ENCODE measurements at places on chromosomes 7 and 10.

DNA sequence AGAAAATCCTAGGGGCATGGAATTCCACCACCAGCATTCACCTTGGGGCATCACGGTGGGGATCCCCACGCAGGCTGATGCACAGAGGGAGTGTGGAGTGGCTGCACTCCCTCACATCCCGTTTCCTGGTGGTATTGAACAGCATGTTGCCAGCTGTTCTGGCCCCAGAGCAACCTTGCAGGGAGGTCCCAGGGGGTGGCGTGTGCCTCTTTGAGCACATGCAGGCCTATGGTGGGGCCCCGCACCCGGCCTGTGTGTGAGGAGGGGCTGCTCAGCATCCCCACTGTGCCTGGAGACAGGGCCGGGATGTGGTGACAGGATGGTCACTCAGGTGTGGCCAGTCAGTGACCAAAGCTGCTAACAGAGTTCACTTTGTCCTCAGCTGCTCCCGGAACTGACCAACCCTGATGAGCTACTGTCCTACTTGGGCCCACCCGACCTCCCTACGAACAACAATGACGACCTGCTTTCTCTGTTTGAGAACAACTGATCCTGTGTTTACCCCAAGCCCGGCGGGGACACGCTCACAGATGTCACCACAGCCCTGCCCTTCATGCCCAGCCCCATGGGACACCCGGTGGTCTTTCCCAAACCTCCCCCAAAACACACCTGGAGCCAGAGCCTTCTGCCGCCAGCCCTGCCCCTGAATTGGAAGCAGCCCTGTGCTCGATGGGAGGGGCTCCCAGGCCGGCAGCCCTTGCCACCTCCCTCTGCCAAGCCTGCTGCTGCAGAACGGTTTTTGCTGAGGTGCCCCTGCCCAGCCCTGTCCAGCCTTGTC is 18.7 kb downstream of the ZMIZ2 start:
- no peak for DNase-seq

DNA sequence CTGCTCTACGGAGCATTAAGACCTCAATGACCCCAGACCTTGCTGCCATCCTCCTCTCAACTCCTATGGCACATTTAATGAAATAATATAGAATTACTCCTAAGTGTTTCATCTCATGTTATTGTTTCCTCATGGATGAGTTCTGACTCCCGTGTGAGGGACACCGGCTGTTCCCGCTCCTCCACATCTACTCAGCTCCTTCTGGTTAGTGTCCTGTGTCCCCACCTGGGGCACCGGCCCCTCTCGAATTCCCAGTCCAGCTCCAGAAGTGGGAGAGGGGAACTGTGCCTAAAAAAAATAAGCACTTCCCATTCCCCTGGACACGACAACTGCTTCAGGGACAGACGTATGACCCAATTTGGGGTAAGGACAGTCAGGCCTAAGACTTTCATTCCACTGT is 58.3 kb downstream of the PIP4K2A start:
- DNase-seq: no peak

DNA sequence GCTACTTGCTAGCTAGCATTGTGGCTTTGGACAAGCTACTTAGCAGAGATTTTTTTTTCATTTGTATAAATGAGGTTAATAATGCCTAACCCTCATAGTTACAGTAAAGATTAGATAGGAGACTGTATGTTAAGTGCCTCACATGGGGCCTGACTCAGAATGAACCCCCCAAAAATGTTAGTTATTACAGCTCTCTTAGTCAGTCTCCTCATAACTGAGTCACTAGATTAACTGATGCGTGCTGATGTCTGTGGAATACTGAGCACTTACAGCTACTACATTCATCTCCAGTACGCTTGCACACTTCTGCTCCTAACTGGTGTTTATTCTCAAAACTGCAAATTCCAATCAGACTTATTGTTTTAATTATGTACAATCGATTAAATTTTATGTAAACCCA is 315.3 kb downstream of the SNX13 start:
- no peak for DNase-seq

GRCh38 chr7:34361663-34362250 is 296.3 kb upstream of the NPSR1 start:
- no peak for DNase-seq

GRCh38 chr10:91741356-91741755 is 56.9 kb upstream of the TNKS2 start:
- no peak for DNase-seq

DNA sequence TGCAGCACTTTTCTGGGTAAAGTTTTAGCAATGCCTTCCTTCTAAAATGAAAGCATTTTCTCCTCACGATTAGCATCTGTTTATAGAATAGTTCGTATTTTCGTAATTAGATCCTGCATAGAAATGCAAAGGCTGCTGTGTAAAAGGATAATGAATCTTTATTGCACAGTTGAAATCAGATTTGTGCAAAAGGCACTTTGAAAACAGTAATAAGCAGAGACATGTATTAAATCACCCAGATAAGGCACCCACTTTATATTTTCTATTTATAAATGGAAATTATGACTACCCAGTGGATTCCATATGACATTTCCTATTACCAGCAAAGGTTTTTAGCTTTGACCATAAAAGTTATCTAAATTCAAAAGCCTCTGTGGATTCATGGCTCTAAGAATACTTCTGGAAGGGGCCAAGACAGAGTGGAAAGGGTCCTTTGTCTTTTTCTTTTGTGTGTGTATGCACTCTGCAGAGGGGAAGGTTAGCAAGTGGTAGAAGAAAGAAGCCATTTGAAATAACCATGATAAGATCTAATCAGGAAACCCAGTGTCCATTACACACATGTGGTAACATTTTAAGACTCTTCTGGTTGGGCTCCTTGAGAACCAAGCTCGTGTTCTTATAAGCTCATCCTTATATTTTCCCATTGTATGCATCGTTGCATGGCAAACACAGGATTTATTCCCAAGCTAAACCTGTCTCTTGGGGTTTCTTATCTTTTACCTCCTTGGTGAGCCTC is 612.1 kb downstream of the AUTS2 start:
- no peak for DNase-seq

DNA sequence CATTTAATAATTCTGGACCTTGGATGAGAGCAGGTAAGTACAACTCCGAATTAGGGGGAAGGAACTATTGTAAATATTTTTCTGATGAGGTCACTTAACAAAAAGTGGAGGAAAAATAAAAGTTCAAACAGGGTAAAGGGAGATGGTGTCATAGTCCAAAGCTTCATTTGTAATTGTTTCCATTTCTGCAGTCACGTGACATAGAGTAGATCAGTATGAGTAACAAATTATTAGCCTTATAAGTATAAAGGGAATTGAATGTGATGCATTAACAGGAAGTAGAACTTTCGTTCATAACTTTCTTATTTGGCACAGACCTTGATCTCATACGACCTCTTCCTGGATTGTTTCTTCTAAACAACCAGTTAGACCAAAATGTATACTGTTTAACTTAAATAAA is 347.2 kb upstream of the TPK1 start:
- DNase-seq: no peak

DNA sequence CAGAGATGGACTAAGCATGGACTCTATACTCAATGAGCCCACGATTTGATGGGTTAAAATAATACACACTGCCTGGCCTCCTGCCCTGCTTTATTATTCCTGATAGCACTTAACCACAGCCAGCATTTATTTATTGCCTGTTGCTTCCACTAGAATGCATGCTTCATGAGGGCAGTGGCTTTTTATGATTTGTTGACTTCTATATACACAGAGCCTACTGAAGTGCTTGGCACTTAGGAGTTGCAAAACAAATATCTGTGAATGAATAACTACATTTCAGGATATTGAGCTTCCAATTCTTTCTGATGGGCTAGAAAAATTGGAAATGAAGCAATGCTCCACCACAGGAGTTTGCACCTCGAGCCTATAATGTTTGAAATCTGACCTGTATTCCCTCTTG is 513.6 kb upstream of the ZMIZ1 start:
- no peak for DNase-seq

- no peak for DNase-seq
Measured at GRCh38 chr10:33155720-33156638, 178.5 kb downstream of the NRP1 start.

GRCh38 chr7:128161466-128162125 is 79.5 kb upstream of the LEP start:
- no peak for DNase-seq

DNA sequence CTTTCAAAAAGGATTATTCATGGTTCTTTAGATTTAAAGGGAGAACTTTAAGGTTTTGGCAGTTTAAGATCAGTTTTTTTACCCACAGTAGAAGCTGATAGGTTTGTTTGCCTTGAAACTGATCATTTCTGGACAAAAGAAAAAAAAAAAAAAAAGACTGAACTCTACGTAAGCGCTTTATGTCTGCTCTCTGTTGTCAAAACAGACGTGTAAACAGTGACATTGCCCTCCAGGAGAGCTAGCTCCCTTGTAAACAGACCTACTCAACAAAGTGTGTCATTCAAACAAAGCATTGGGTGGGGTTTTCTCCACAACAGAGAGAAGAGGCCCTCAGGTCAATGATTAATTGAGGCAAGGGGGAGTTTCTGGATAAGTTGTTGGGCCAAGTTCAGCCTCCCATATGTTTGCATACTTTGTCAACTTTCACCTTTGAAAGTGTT is 568.1 kb upstream of the LRRN3 start:
- DNase-seq: no peak

DNA sequence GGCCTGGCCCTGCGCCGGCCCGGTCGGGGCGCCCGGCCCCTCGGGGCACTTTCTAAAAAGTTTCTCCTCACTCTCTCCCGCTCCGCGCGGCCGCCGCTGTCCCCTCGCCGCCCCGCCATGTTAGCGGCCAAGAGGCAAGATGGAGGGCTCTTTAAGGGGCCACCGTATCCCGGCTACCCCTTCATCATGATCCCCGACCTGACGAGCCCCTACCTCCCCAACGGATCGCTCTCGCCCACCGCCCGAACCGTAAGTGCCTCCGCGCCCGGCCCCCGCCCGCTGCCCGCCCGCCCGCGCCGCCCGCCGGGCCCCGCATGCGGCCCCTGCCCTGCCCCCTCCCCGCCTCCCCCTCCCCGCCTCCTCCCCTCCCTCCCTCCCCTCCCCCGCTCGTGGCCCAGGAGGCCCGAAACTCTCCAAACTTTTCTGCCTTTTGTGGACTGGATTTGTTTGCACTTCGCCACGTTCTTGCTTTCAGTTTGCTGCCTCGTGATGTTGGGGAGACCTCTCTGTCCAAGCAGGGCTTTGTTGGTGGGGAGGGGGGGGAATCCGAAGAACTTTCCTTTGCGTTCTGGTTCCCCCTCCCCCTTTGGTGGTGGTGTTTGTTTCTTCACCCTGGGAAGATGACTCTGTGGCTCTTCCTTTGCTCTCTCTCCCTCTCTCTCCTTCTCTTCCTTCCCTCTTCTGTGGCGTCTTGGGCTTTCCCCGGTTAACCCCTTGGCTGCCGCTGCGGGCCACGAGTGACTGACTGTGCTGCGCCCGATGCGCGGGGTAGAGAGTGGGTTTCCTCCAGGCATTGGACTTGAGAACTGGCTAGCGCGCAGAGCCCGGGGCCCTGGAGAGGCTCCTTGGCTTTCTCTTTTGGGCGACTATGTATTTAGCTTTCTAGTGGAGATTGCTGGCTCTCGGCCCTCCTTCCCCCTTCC is 1.6 kb downstream of the TCF7L2 start:
- DNase-seq: peak; percentile 30

DNA sequence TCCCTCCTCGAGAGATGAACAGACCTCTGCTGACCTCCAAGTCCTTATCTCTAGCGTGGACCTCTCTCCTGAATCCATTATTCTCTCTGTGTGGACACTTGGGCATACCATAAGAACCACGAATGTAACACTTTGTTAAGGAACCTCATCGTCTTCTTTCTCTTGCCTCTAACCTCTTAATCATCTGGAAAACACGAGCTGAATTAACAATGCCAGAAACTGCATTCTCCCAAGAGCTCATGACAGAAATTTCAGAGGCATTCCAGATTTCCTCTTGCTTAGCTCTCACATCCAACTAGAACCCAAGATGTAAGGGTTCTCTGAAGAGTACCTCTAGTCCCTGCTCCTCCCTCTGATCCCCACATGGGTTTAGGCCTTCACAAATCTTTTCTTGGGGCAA is 101.5 kb downstream of the TRIL start:
- DNase-seq: no peak

- no peak for DNase-seq
Measured at GRCh38 chr7:50504646-50505546, 54.7 kb upstream of the FIGNL1 start.

GRCh38 chr7:134527979-134528371 is 608 bp downstream of the AKR1B10 start:
- DNase-seq: no peak

DNA sequence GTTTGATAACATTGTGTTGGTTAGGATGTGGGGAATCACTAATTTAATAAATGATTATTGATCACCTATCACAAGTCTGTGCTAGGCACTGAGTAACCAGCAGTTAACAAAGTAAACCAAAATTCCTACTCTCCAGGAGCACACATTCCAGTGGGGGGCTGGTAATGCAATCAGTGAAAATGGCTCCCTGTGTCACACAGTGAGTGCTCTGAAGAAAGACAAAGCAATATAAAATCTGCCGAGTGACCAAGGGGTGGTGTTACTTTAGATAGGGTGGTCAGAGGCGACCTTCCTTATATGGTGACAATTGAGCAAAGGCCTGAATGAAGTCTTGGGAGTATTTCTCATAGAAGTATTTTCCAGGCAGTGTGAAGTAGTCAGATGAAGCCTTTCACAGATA is 13.6 kb upstream of the SMC3 start:
- no peak for DNase-seq

- no peak for DNase-seq
Measured at GRCh38 chr7:157412021-157412443, 75.2 kb downstream of the DNAJB6 start.

DNA sequence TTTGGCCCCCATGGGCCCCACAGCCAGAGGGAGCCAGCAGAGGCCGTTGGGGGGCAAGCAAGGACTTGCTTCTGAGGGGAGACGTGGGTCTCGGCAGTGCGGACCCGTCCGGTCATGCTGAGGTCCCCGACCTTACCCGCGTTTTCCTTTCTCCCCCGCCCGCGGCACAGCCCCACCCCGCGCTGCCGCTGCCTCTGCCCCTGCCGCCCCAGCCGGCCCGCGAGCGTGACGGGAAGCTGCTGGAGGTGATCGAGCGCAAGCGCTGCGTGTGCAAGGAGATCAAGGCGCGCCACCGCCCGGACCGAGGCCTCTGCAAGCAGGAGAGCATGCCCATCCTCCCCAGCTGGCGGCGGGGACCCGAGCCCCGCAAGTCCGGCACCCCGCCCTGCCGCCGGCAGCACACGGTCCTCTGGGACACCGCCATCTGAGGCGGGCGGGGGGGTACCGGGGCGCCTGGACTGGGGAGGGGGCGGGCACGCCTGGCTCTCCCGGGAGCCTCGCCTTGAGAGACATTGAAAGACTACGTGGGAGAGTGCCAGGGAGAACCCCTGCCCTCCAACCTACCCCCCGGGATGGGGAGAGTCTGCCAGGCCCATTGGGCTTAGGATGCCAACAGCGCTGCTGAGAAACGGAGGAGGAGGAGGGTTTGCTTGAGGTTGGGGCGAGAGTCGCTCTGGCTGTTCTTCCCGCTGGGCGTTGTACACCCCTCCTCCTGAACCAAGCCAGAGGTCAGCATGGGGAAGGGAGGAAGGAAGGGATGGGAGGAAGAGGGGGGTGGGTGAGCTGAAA is 9.9 kb downstream of the NYAP1 start:
- peak; percentile 48 for DNase-seq

DNA sequence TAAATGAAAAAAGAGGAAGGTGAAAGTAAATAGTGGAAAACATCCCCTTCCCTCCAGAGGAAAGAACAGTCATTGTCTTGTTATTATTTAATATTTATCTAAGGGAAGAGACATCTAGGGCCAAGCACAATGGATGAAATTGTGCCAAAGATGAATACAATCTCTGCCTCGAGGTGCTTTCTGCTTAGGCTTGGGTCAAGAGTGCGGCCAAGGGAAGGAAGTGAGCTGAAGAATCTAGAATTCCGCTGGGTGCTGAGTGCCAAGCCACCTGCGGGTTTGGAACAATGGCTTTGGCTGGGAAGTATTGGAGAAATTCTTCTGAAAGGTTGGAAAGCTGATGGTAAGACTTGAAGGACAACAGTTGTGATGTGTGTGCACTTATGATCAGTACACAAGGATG is 531.3 kb upstream of the FZD8 start:
- no peak for DNase-seq

Measured in T-helper 9 cell (primary cell).